ENCODE measurements at places on chromosomes 4 and X.
A peak's percentile ranks its signal among the peaks of the same experiment; 100 is the strongest.

DNA sequence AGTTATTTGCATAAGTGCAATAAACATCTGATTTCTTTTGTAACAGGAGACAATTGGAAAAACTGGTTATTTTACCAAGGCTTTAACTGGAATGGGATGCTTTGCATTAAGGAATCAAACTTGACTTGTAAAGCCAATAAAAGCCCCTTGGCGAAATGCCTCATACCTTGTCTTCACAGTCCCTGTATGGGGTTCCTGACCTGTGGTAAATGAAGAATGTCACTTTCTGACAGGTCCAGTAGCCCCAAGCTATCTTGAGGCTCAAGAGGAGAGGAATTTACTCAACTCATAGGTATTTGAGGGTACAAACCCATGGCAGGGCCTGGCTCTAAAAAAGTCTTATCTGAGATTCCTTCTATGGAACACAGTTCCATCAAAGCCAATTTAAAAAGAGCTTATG lies 78.0 kb downstream of the ACOX3 start:
- DNase-seq, result no peak

DNA sequence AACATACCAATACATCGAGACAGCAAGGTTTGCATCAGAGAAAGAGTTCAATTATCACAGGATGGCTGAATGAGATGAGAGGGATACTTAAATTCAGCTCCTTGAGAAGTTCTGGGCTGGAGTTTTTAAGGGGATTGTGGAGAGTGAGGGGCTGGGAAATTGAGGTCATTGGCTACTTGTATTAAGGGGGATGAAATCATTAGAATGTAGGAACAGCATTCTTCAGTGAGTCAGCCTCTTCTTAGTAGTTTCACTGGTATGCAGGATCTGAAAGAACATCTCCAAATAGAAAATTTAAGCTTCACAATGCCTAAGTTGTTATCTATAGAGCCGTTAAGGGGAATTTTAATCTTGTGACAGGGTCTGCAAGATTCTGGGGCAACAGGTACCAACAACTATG lies 211.6 kb upstream of the TAPT1 start:
- no peak for DNase-seq

DNA sequence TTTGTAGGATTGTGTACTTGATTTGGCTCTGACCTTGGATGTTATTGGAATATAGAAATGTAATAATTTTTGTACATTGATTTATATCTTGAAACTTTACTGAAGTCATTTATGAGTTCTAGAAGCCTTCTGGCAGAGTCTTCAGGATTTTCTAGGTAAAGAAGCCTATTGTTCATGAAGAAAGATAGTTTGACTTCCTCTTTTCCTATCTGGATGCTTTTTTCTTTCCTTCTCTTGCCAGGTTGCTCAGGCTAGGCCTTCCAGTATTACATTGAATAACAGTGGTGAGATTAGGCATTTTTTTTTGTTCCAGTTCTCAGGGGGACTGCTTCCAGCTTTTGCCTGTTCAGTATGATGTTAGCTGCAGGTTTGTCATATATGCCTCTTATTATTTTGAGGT lies 191.1 kb downstream of the NAA11 start:
- no peak for DNase-seq

- no peak for DNase-seq
Observed at GRCh38 chrX:149799095-149799714, 17.5 kb downstream of the MAGEA9 start.

DNA sequence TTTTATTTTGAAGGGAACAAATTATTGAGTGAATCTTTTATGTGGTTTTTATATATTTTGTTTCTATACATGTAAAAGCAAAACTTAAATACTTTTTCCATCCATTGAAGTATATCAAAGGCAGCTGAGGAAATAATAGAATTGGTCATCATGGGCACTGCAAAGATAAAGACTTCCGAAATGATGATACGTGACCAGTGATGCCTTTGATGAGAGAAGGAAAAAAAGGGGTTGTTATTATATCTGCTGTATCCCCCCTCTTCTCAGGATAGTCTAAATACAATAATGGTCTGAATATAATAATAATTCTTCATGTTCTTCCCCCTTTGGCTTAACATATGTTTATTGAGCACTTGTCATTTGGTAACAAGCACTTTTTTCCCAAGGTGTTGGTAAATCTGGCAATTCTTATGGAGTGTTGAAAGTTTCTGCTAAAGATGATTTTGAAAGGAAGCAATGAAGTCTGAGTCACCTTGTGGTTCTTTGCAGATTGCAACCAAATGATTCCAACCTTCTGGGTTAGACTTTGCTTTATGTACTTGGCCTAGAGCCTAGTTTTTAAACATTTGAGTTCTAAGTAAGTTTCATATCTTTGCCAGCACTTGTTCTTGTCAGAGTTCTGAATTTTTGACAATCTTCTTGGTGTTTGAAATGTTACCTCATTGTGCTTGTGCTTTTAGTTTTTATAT lies 60.8 kb downstream of the USP9X start:
- no peak for DNase-seq

- no peak for DNase-seq
Observed at GRCh38 chr4:99088481-99089365, at the start of gene ADH5. Gene ADH5, minus strand, starts transcription at chr4:99088788. Its CDS starts 88 bp downstream, at chr4:99088700.

GRCh38 chrX:104098151-104098808 lies 14.0 kb upstream of the ZCCHC18 start:
- DNase-seq, result peak; percentile 43

DNA sequence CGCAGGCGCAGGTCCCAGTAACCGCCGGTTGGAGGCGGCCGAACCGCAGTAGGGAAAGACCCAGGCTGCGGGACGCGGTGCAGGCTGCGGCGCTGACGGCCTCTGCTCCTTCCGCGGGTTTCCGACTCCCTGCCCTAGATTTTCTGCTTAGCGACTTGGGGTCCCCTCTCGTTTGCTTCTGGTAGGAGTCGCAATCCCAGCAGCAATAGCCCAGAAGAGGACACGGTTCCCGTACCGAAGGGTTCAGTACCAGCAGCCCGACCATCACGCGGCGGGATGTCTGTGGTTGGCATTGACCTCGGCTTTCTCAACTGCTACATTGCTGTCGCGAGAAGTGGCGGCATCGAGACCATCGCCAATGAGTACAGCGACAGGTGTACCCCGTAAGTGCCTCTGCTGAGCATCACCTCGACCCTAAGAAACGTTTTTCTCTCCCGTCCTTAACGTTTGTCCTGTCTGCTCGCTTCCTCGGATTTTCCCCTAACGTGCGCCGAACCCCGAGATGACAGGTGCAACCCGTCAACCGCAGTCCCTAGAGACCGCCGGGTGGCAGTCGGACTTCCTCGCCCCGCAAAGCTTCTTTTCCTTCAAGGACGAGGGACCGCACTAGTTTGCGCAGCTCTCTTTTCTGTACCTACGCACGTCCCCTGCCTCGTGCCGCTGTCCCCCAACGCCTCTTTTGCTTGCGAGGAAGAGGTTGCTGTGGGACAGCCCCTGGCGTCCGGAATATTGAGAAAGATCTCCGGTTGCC lies at the start of gene HSPA4L:
HSPA4L (plus strand) TSS at position 48 of the 751 bp plus-strand sequence; CDS start at position 277, 229 bp downstream.
- no peak for DNase-seq

GRCh38 chr4:42313872-42314271 lies 83.4 kb upstream of the SHISA3 start:
- no peak for DNase-seq

DNA sequence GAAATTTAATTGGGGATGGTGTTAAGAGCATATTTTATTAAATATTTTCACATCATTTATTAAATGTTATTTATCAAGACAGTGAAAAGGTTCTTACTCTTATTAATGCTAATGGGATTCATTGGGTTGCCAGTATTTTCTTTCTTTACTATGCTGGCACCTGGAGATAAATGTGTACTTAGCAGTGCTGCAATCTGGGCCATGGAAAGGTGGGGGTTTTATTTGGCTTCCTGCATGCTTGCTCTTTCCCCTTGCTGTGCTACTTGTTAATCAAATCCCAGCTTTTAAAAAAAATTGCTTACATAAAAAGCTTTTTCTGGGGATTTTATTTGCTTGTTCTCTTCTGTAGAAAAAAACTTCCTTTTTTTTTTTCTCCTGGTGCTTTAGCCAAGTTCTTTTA lies 48.3 kb downstream of the ZAR1 start:
- DNase-seq, result no peak

- no peak for DNase-seq
Observed at GRCh38 chr4:26503844-26504243, 13.6 kb upstream of the CCKAR start.

GRCh38 chr4:60992037-60992436 lies 208.1 kb upstream of the ADGRL3 start:
- no peak for DNase-seq

DNA sequence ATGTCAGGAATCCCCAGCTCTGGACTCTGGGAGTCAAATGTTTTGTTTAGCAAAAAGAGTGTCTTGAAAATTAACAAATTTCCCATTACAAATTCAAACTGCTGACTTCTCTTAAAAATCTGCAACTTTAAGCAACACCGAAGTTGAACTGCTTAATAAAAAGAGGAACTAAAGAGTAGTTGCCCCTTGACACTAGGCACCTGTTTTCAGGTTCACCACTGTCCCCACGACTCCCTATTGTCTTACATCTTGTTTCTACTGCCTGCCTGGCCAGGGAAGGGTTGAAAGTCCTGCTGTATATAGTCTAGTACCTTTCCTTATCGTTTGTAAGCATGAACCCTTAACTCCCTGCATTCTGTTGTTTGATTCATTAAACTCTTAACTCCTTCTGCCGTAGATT lies 173.9 kb downstream of the SCFD2 start:
- no peak for DNase-seq

DNA sequence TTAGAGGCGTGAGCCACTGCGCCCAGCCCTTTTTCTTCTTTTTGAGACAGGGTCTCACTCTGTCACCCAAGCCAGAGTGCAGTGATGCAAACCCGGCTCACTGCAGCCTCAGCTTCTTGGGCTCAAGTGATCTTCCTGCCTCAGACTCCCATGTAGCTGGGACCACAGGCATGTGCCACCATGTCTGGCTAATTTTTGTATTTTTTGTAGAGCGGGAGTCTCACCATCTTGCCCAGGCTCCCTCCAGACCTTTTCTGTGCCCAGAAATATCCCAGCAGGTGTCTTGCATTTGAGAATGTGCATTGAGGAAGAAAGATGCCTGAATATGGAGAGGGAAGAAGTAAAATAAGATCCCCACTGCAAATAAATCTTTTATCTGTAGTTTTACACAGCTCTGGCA lies 58.7 kb downstream of the PPEF2 start:
- no peak for DNase-seq

GRCh38 chrX:3346501-3347259 lies at the start of gene MXRA5:
Gene MXRA5, minus strand, starts transcription at chrX:3346652. Its CDS starts 2,819 bp downstream, at chrX:3343833.
- DNase-seq, result no peak

DNA sequence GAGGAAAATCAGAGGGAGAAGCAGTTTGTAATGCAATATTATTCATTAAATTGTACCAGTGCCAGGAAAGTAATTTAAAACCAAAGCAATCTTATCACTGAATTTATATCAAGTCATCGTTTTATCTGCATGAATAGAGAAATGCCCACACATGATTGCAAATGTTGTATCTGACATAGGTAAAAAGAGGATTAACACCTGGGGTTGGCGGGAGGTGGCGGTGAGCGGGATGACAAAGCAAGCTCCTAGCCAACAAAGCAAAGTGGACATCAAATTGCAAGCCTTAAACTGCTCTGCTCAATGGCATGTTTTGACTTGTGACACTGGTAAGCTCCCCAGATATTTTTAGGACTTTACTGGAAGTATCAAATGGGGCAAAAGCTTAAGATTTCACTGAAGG lies 16.4 kb downstream of the HPGD start:
- DNase-seq, result no peak

GRCh38 chr4:176781739-176782100 lies 11.0 kb downstream of the VEGFC start:
- DNase-seq, result no peak

- DNase-seq, result no peak
Observed at GRCh38 chrX:35670889-35671288, 127.3 kb upstream of the MAGEB16 start.

DNA sequence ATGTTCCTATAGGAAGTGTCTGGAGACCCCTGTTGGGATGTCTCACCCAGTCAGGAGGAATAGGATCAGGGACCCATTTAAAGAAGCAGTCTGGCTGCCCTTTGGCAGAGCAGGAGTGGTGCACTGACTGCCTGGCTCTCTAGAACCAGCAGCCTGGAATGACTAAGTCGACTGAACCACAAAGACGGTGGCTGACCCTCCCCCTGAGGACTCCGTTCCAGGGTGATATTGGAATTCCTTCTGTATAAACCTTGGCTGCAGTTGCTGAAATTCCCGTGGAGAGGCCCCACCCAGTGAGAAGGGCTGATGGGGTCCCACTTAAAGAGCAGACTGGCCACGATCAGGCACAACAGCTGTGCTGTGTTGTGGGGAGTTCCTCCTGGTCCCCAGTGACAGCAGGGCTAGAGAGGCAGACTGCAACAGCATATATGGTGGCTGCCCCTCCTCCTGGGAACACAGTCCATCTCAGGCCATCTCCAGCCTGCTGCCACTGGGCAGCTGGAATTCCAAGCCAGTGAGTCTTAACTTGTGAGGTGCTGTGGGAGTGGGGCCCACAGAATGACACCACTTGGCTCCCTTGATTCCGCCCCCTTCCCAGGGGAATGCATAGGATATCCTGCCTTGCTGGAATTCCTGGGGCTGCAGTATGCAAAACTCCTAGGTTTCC lies 41.8 kb upstream of the RLIM start:
- DNase-seq, result no peak

GRCh38 chr4:144634978-144635747 lies 10.8 kb upstream of the HHIP start:
- no peak for DNase-seq

- DNase-seq, result no peak
Observed at GRCh38 chr4:10963958-10964703, 279.6 kb upstream of the CLNK start.

GRCh38 chr4:168849030-168849675 lies 160.9 kb downstream of the CBR4 start:
- DNase-seq, result no peak

DNA sequence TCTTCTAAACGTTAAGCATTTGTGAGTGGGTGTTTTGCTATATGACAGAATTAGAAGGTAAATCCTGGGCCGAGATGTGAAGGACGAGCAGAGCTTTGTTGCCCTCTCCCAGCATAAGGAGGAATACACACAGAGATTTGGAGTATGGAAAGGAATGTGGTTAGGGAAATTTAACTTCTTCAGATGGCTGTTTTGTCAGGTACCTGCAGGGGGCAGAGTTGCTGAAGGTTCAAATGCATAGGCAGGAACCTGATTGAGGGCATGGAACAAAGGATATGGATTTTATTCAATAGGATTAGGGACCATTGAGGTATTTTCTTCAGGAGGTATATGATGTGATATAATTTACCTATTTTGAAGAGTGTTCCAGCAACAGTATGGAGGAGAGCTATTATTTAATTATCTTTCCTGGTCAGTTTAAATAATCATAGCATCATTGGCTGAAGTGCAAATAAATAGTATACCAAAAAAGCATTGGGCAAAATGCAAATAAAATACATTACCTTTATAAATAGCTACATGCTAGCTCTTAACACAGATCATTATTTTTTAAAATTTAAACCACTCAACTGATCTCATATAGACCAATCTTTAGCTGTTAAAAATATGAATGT lies 143.6 kb downstream of the SLIT2 start:
- DNase-seq, result no peak

DNA sequence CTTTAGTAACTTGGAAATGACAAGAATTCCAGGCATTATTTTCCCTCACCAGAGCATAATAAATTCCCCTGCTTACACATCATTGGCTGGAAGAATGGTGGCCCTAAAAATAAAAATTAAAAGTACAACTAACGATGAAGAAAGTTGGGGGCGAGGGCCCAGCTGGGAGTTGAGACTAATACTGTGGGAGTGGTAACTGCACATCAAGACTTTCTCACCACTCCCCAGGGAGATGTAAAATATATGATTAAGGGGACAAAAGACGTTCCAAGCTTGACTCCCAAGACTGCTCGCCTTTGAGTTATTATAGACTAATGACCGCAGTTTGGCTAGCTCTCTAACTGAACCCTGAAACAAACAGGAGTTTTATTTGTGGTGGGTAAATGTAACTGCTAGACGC lies 30.0 kb downstream of the SMIM31 start:
- DNase-seq, result no peak

- DNase-seq, result no peak
Observed at GRCh38 chrX:1754077-1754476, 139.2 kb downstream of the ASMT start.
